ENCODE measurements at places on chromosomes 13 and 19.

GRCh38 chr19:14497228-14497921 lies 1.4 kb upstream of the GIPC1 start:
- no peak for DNase-seq

DNA sequence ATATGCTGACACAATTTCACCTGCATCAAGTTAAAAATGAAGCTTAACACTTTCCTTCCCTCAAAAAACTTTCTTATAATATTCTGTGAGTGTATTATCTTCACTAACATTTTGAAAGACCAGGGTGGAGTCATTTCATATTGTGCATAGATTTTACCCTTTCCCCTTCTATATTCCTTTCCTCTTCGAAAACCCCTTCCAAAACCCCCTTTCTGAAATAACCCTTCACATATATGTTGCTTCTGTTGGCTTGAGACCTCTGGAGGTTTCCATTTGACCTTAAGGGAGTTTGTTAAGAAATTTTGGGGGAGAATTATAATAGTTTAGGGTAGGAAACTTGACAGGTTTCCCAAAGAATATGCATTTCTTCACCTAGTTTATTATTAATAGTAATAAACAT lies 489.6 kb upstream of the MIR17HG start:
- no peak for DNase-seq

- DNase-seq: no peak
Measured at GRCh38 chr13:20567881-20568528, 1.0 kb downstream of the IFT88 start.

DNA sequence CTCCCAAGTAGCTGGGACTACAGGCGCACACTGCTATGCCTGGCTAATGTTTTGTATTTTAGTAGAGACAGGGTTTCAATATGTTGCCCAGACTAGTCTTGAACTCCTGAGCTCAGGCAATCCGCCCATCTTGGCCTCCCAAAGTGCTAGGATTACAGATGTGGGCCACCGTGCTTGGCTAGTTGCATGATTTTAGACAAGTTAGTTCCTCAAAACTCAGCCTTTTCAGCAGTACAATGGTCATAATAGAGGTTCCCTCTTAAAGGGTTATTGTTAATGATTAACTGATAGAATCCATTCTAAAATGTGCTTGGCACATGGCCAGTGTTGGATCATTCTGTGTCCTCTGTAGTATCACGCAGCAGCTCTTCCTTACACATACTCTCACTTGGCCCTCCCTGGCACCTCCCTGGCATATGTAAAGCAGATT lies 19.5 kb upstream of the IFT88 start:
- no peak for DNase-seq

DNA sequence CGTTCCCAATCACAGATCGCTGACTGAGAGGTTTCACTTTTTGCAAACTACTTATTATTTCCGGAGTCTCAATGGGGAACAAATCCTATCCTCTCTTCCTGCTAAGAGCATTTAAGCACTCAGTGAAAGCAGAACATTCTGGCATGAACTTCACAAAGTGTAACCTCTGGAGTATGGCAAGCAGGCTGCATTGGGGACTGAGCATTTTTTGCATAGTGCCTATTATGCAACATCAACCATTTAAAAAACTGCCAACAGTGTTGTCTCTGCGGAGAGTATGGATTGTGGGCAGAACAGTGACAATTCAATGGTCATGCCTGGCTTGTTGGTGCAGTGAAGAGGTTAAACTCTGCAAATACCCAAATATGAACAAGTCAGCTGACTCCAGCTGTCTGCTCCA lies 484.6 kb downstream of the OLFM4 start:
- no peak for DNase-seq

GRCh38 chr13:90618133-90618532 lies 729.4 kb upstream of the MIR17HG start:
- DNase-seq: no peak

GRCh38 chr13:20126541-20127261 lies 34.2 kb downstream of the GJA3 start:
- DNase-seq: no peak

DNA sequence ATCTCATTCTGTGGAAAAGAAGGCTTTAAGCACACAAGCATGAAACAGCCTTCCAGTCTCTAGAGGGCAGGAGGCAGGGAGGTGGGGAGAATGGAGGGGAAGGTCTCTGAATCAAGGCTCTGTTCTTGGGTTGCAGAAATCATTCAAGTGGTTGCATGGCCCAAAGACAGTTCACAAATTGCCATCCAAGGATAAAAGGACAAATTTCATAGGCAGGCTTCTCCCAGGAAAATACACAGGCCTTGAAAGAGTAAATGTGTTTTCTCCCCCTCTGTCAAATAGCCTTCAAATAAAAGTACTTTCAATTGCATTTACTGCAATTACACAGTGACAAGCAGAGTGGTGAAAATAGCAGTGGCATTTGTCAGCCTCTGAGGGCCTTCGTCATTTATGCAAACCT lies 450.8 kb downstream of the DCT start:
- no peak for DNase-seq

DNA sequence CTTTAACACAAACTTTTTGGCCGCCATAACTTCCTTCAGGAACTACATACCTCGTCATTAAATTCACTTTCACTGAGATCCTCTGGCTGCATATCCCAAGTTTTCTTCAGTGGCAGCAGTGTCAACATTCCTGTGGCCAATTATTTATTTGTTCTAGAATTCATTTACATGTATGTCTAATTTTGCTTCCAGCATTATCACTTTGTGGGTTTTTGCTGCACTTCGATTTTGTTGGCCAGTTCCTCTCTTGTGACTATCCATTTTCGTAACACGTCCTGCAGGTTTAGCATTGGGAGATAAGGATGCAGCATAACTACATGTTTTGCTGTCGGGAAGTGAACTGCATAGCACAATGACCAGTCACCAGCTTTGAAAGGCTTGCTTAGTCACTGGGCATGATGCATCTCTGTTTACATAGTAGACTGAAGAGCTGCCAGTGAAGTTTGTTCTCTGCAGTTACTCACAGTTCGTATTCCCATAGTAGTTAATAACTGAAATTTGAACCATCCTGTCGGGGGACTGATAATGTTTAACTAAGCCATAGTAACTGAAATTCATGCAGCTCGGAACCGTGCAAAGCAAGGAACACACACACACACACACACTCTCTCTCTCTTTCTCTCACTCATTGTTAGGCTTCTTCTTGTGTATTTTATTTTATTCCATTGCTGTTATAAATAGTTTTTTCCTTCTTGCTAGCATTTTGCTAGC lies 28.3 kb downstream of the ZNF507 start:
- DNase-seq: no peak

GRCh38 chr19:30711296-30711695 lies 339.1 kb downstream of the ZNF536 start:
- no peak for DNase-seq

- DNase-seq: no peak
Measured at GRCh38 chr19:39915848-39916215, 18.6 kb downstream of the FCGBP start.

- no peak for DNase-seq
Measured at GRCh38 chr13:76944456-76944855, 3.9 kb upstream of the ACOD1 start.

DNA sequence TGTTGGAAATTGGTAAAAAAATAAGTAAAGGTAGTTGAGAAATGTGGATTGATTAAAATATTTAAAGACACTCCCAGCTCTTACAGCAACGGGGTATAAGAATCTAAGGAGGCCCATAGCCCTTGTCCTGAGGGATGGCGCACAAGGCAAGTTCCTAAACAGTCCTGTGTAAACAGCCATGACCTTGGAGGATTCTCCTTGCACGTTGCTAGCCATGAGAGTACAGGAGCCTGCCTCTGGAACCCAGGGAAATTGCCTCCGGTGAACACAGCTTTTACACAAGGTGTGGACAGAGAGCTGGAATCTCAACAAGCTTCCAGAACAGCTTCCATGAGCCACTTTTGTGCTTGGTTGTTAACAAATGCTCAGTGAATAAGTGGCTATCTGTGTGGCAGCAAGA lies 378.2 kb downstream of the FOXO1 start:
- DNase-seq: no peak

- no peak for DNase-seq
Measured at GRCh38 chr13:65461590-65461989, 1768.5 kb downstream of the PCDH9 start.

- DNase-seq: no peak
Measured at GRCh38 chr13:108742701-108743451, 113.5 kb downstream of the MYO16 start.

GRCh38 chr13:92821324-92821723 lies 405.3 kb upstream of the GPC6 start:
- DNase-seq: no peak

- peak; percentile 85 for DNase-seq
Measured at GRCh38 chr19:36054733-36055686, at the start of gene WDR62. TSS of gene WDR62 (plus strand) at chr19:36054897. CDS start at chr19:36054972, 75 bp downstream.

DNA sequence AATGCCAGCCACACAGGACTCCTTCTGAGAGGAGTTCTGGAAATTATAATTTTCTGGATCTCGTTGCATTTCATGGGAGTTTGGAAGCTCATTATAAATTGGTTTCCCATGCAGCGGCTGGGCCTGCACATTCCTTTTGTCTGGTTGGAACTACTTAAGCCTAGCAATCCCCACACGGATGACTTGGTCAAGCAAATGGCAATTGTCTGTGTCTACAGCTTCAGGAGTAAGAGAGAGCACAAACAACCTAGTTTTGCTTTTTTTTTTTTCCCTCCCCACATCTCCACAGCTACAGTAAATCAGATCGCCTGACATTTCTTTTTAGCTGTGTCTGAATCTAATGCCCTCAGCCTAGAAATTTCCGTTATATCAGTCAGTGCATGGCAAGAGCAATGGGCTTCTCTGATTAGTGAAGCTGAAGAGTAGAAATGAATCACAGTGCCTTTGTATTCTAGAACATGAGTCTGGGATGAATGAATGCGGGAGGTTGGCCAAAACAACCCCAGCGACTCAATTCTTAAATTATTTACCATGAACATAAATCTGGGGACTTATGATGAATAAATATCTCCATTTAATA lies 15.1 kb downstream of the PCDH8 start:
- DNase-seq: no peak

DNA sequence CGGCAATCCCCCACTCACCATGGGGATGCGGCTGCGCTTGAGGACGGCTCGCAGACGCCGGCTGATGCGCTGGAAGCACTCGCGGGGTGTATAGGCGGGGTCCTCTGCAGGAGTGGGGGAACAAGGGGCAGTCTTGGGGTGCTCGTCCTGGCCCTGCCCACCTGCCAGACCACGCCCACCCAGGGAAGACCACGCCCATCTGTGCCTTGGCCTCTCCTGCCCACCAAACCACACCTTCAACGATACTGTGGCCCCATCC lies 6.7 kb downstream of the RNU6-9 start:
- DNase-seq: no peak

GRCh38 chr13:65133094-65133493 lies 2097.0 kb downstream of the PCDH9 start:
- no peak for DNase-seq

- DNase-seq: no peak
Measured at GRCh38 chr19:51531349-51532315, at the start of gene SIGLEC6. TSS of gene SIGLEC6 (minus strand) at chr19:51531670. CDS start at chr19:51531648, 22 bp downstream.

GRCh38 chr19:246551-246950 lies 44.7 kb downstream of the PLPP2 start:
- DNase-seq: no peak

- DNase-seq: no peak
Measured at GRCh38 chr13:24741016-24741662, 22.8 kb upstream of the RNF17 start.
